ENCODE measurements at places on chromosomes 1 and 21.

DNA sequence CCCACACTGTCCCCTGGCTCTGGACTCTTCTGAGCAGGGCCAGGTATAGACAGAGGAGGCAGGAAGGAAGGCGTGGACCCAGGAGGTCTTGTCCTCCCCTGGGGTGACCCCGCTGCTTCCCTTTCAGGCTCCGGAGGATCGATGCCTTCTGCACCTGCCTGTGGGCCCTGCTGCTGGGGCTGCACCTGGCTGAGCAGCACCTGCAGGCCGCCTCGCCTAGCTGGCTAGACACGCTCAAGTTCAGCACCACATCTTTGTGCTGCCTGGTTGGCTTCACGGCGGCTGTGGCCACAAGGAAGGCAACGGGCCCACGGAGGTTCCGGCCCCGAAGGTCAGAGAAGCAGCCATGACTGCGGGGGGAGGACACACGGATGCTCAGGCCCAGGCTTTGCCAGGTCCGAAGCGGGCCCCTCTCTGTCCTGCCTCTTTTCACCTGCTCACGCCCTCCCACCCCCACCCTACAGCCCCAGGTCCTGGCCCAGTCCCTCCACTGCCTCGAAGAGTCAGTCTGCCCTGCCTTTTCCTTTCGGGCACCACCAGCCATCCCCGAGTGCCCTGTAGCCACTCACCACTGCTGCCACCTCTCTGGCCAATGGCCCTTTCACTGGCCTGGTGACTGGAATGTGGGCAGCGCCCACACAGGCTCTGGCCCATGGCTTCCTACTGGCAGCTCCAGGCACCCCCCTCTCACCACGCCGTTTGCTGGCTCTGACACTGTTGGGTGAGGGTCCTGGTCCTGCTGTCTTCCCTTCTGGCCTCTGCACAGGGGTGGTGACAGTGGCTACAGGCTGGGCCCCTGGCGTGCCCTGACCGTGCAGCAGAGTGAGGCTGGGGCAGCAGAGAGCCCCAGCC, 13.5 kb downstream of the TMEM201 start:
- no peak for DNase-seq

- no peak for DNase-seq
Observed at GRCh38 chr1:19053486-19053885, 97.0 kb upstream of the IFFO2 start.

- DNase-seq: no peak
Observed at GRCh38 chr1:30407865-30408580, 315.4 kb downstream of the MATN1 start.

GRCh38 chr1:205541161-205541886, 36.9 kb downstream of the CDK18 start:
- no peak for DNase-seq

DNA sequence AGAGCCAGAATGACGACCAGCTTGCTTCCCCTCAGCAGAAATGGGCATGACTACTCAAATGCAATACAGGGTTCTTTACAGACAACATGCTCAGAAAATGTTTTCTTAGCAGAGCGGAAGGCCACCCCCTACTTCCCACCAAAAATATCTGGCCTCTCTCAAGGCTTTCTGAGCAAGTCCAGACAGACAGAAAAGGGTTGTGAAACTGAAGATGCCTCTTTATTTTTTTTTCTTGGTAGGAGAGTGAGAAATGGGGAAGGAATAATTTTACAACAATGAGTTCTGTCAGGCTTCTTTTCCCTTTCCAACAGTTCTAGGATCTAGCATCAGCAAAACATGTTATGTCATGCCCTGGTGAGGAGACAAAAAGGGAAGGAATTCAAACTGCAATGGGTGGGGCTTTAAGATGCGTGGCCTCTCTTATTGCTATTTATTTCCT, 172.0 kb upstream of the CAMK1G start:
- no peak for DNase-seq

GRCh38 chr1:177926201-177926600, 43.7 kb downstream of the SEC16B start:
- no peak for DNase-seq

GRCh38 chr1:23793018-23793781, 2.3 kb downstream of the LYPLA2 start:
- no peak for DNase-seq

DNA sequence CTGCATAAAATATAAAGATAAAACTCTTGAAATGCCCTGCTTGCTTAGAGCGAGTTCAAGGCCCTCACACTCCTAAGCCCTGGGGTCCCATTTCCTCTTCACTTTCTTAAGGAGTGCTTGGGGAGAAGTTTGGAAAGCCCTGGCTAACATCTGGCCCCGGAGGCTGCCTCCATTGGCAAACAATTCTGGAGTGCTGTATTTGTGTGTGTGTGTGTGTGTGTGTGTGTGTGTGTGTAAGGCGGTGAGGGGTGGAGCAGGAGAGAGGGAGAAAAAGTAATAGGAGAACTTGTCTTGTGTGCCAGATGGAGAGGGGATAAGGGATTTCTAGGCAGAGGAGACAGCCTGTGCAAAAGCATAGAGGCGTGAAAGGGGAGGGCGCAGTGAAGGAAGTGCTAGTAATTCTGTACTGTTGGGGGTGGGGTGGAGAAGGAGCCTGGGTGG, 578 bp upstream of the TRIM62 start:
- no peak for DNase-seq
